ENCODE measurements at places on chromosomes 12 and 14. TPM values are rescaled to one million over a fixed set of nuclear protein-coding genes. Genes with fewer than 3 reads are reported as not detected.

DNA sequence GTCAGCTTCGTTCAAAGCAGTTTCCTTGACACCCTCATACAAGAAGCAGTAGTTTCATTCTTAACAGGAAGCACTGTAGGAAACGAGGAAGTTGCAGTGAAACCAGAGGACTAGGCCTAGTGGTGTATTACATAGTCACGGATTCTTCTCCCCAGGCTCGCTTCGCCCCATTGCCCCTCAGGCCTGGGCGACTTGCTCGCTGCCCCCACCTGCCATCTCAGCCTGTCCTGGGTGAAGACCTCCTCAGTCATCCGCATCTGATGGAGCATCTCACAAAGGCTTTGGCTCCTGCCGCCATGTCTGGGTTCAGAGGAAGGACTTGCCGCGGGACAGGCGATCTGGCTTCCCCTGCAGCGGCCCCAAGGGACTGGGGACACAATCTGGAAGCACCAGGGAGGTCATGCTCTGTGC lies 93.5 kb downstream of the LMNTD1 start:
- H3K27me3 ChIP-seq = no peaks in the 10 kb centered on the region
- H3K4me1 ChIP-seq = no peaks in the 10 kb centered on the region
- H3K36me3 ChIP-seq = no peaks in the 10 kb centered on the region
- no peak for DNase-seq

DNA sequence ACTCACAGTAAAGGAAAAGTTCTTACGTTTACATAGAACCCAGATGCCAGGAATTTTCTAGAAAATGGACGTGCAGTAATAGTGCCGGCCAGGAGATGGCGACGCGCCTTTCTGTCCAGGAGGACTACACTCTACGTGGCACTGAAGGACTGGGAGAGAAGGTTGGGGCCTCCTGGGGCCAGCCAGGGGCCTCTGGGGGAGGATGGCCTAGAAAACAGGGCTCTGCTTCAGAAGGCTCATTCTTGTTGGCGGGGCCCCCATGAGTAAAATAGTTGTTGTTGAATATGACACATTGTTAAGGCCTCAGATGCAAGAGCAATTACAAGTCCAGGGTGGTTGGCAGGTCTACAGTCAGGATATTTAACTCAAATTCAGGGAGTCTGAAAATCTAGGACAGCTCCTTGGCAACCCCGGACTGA lies 120.1 kb upstream of the MAX start:
- no peak overlapping the region for H3K27ac ChIP-seq
- H3K4me3 ChIP-seq = no peak overlapping the region
- no peaks in the 10 kb centered on the region for H3K36me3 ChIP-seq
- H3K4me1 ChIP-seq = no peaks in the 10 kb centered on the region
- no peaks in the 10 kb centered on the region for H3K27me3 ChIP-seq

Gene OSGEP
- 83.6 TPM for total RNA-seq

DNA sequence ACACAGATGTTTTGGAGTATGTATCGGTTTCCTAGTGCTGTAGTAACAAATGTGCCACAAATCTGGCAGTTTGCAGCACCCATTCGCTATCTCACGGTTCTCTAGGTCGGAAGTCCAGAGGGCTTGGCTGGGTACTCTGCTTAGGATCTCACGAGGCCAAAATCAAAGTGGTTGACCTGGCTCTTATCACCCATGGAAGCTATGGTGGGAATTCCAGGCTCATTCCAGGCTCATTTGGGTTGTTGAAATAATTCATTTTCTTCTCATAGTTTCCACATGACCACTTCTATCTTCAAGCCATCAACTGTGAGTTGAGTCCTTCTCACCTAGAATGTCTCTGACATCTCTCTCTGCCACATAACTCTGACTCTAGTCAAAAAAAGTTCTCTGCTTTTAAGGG lies 431.0 kb upstream of the TMPO start:
- H3K4me3 ChIP-seq = no peak overlapping the region
- H3K4me1 ChIP-seq = no peaks in the 10 kb centered on the region
- H3K27me3 ChIP-seq = no peaks in the 10 kb centered on the region
- H3K27ac ChIP-seq = no peak overlapping the region
- DNase-seq = no peak

GRCh38 chr14:50396631-50397389 lies at the start of gene CDKL1:
TSS of gene CDKL1 (minus strand) at chr14:50396881. CDS start at chr14:50395868, 1,013 bp downstream.
- DNase-seq = peak; percentile 75
- peak within 1 kb of the TSS; percentile 10 for H3K4me3 ChIP-seq
- no peaks in the 10 kb centered on the region for H3K36me3 ChIP-seq
- H3K27me3 ChIP-seq = no peaks in the 10 kb centered on the region
- peak within 1 kb of the TSS; percentile 95 for H3K27ac ChIP-seq

- H3K4me3 ChIP-seq = no peak overlapping the region
- H3K4me1 ChIP-seq = no peaks in the 10 kb centered on the region
- no peaks in the 10 kb centered on the region for H3K36me3 ChIP-seq
- DNase-seq = no peak
- H3K27ac ChIP-seq = no peak overlapping the region
Observed at GRCh38 chr12:67910360-67911274, 78.6 kb upstream of the IFNG-AS1 start.

Gene SCN8A
- 1.1 TPM for total RNA-seq

DNA sequence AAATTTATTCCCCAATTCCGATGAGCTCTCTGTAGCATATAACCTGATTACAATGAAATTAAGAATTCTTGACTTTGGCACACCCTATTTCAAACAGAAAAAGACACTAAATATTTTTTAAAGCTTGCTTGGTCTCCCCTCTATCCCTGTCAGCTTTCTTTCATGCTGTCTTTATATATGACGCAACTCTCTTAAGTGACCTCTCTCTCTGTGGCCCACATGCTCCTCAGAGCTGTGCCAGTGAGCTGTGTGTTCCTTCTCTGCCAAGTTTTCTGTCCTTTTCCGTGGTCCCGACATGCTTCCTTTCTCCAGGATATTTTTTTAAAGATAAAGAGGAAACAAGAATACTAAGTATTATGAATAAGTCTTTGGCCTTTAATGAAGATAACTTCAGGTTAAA lies 484.0 kb downstream of the ETNK1 start:
- no peak overlapping the region for H3K27ac ChIP-seq
- H3K4me3 ChIP-seq = no peak overlapping the region
- no peaks in the 10 kb centered on the region for H3K36me3 ChIP-seq
- no peaks in the 10 kb centered on the region for H3K27me3 ChIP-seq
- DNase-seq = no peak

- no peak overlapping the region for H3K27ac ChIP-seq
- no peaks in the 10 kb centered on the region for H3K4me1 ChIP-seq
- H3K27me3 ChIP-seq = no peaks in the 10 kb centered on the region
- no peak overlapping the region for H3K4me3 ChIP-seq
- no peak for DNase-seq
- no peaks in the 10 kb centered on the region for H3K36me3 ChIP-seq
Observed at GRCh38 chr14:53845813-53846693, 110.6 kb downstream of the BMP4 start.

Gene LRTM2
- total RNA-seq = not detected

Gene NTF3
- total RNA-seq = not detected

- no peak overlapping the region for H3K27ac ChIP-seq
- peaks cover 50% of the 10 kb centered on the region for H3K4me1 ChIP-seq
- no peaks in the 10 kb centered on the region for H3K36me3 ChIP-seq
- no peak overlapping the region for H3K4me3 ChIP-seq
- no peaks in the 10 kb centered on the region for H3K27me3 ChIP-seq
Observed at GRCh38 chr14:101855958-101856357, 94.4 kb downstream of the PPP2R5C start.

DNA sequence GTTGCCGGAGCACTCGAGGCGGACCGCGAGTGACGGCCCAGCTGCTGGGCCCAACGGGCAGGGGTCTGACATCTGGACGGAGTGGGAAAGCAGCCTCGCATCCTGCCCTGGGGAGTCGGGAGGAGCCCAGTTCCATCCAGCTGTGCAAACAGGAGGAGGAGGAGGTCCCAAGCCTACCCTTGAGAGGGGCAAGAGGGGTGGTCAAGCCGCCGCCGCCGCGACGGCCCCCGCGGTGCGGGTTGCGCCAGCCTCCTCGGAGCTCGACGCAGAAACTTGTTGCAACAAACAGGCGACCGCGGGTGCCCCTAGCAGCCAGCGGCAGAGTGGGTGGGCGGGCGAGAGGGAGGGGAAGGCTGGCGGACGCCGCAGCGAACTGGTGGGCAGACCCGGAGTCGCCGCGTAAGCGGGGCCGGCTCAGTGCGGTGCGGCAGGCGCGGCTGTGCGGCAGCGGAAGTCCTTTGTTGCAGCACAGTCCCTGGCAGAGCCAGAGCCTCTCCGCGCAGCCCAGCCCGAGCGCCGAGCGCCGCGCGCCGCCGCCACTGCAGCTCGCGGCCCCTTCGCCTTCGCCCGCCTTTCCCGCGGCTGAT lies at the start of gene ZBTB1:
Gene ZBTB1, plus strand, starts transcription at position 461 of the 587 bp plus-strand sequence. CDS start 16,735 bp downstream, outside the sequence.
- peak within 1 kb of the TSS; percentile 79 for H3K4me3 ChIP-seq
- peak within 1 kb of the TSS; percentile 99 for H3K27ac ChIP-seq
- no peaks in the 10 kb centered on the region for H3K27me3 ChIP-seq
- DNase-seq = peak; percentile 86
